ENCODE measurements at places on chromosomes 2 and 18.

GRCh38 chr2:239779584-239779983 is 245.6 kb downstream of the NDUFA10 start:
- DNase-seq: no peak

GRCh38 chr2:44598330-44599119 is 236.8 kb downstream of the CAMKMT start:
- DNase-seq: no peak

GRCh38 chr2:68800027-68800401 is 65.4 kb downstream of the ARHGAP25 start:
- no peak for DNase-seq

- no peak for DNase-seq
Observed at GRCh38 chr18:9852266-9853081, 33.3 kb upstream of the TXNDC2 start.

DNA sequence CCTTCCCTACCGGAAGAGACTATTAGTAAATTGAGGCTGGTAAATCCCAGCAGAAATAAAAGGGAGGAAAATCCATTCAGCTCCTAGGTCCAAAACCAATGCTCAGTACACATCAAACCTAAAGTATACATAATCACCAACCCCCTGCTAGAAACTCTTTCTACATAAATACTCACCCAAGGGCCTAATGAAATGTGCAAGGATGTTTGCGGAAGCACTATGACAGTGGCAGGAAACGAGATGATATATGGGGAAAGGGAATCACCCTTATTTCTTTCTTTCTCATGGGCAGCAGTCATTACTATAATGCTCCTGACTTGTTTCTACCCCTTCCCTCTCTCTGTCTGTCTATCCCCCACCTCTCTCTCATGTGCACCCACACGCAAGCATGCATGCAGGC is 1.3 kb upstream of the SCTR start:
- no peak for DNase-seq

DNA sequence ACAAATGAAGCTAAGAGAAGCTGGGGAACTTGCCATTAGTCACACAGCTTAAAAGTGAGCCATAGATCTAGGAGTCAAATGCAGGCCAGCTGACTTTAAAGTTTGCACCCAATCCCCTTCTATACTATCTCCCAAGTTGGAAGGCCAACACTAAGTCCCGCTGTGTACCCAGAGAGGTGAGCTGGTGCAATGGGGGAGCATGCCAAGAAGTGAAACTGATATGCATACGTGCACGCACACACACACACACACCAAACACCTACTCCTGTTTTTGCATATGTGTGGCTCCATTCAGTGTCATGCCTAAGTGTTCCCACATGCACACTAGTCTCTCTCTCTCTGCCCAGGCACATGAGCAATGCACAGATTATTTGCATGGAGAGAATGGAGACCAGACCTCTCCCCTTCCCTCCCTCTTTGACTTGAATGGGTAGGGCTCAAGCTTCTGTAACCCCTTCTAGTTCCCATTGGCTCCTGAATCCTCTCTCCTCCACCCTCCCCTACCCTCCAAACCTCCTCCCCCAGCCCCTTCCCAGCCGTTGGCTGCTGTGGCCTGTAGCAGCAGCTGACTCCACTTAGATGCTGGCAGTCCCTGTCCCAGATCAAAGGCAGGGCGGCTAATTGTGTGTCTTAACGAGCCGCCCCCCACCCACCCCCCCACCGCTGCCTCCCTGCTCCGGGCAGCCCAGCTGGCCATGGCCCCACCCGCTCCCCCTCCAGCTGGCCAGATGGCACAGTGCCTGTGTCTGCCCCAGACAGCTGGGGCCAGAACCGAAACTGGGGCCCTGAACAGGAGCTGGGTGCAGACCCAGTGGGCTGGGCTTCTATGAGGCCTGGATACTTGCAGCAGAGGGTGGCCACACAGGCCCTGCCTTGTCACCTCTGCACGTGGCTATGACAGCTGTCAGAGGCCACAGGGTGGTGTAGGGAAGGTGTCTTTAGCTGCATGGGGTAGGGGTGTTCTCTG is 5.6 kb downstream of the WNT10A start:
- DNase-seq: no peak

DNA sequence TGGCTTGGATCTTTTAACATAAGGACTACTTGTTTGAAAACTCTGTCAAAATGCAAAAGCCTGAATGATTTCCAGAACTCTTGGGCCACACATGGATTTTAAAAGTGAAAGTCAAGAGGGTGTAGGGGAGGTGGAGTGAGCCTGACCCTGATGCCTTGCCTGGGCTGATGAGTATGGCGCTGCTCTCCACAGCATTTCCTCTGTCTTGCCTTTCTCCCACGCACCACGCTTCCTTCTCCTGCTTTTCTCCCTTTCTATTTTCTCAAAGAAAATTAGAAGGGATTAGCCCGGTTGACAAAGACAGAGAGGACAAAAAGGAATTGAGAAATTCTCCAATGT is 207.0 kb upstream of the CCDC68 start:
- no peak for DNase-seq

GRCh38 chr2:73868204-73868978 is 24.4 kb upstream of the ACTG2 start:
- DNase-seq: no peak

GRCh38 chr2:122864728-122865127 is 1109.3 kb downstream of the TSN start:
- no peak for DNase-seq

DNA sequence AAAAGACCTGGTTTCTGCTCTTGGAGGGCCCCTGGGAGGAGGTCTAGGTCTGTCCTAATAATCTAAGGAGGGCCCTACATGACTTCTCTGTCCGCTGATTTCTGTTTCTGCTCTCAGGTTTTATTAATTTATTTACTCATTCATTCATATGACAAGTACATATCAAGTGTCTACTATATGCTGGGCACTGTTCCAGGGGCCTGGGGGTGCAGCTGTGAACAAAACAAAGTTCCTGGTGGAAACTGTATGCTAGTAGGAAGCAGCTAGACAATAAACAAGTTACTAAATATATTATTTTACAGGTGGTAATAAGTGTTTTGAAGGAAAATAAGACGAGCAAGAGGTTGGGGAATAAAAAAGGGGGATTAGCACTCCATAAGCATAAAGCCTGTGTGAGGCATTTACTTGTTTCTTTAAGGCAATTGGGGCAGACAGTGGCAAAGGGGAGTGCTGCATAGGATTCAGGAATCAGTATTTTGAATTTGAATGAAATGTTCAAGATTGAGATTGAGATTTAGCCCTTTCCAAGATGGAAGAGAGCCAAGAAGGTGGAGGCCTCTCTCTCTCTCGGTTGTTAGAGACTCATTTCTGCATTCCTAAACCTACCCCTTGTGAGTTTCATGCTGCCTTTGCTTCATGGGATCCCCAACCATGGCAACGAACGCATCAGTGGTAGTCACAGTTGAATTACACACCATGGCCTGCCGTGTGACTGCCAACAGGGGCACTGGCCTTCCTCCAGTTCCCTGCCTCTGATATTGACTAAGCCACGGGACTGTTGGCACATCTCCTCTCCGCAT is 28.3 kb downstream of the DRC1 start:
- no peak for DNase-seq

DNA sequence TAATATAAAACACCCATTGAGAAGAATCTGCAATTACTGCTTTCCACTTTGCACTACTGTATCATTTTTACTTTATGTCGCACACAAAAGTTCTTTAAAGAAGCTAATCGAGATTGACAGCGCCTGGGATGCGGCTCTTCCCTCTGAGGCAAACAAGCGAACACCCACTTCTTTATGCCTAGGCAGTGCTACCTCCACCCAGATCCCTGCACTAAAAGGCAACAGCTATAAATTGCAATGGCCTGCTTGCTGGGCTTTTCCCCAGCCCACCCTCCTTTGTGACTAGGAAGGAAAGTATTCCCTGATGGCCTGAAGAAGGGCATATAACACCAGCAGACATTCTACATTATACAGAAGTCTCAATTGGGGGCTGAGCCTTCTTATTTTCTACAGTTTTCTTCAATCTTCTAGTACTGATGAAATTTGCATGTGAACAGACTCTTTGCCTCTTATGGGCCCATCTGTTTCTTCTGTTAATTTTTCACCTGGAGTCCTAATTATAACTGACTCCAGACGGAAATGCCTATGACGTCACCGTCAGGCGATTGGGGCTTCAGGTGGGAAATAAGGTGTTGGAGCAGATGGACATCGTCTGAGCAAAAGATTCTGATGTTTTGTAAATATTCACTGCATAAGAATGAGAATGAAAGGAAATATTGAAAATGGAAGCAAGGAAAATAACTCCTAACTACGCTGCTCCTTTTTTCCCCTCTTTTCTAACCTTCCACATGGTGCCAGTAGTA is 138.9 kb upstream of the DCC start:
- DNase-seq: no peak

DNA sequence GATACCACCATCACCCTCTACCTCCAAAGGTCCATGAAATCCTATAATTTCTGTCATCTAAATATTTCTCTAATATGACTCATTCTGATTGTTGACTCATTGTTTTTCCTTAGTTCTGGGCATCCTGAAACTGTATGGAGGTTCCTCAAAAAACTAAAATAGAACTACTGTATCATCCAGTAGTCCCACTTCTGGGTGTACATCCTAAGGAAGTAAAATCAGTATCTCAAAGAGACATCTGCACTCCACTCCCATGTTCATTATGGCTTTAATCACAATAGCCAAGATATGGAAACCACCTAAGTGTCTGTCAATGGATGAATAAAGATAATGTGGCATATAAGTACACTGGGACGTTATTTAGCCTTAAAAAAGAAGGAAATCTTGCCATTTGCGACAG is 125.8 kb upstream of the MYO3B start:
- DNase-seq: no peak

DNA sequence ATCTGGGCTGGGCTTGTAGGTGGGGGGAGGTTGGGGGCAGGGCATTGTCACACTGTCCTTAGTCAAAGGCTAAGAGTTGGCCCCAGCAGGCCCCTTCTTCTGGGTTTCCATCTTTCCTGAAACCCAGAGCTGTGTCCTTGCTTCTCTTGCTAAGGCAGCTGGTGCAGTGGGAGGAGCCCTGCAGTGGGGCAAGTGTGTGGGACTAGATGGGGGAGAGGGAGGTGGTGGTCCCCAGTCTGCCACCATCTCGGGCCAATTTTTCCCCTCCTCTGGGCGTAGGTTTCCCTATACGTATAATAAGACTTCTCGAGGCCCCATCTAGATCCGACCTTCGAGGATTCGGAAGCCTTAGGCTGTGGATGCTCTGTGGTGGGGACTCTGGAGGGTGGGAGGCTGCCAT is 3.5 kb downstream of the KCNF1 start:
- no peak for DNase-seq

DNA sequence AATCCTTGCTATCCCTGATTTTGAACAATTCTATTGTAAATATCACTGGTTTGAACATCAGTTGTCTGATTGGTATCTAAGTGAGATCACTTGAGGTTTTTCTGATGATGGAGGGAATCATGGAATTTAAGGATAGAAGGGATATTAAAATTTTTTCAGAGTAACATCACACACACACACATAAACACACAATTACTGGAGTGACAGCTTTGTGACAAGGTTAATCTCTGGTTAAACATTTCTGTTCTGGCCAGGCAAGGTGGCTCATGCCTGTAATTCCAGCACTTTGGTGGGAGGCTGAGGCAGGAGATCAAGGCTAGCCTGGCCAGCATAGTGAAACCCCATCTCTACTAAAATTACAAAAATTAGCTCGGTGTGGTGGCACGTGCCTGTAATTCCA is 85.3 kb downstream of the SOCS6 start:
- DNase-seq: no peak

DNA sequence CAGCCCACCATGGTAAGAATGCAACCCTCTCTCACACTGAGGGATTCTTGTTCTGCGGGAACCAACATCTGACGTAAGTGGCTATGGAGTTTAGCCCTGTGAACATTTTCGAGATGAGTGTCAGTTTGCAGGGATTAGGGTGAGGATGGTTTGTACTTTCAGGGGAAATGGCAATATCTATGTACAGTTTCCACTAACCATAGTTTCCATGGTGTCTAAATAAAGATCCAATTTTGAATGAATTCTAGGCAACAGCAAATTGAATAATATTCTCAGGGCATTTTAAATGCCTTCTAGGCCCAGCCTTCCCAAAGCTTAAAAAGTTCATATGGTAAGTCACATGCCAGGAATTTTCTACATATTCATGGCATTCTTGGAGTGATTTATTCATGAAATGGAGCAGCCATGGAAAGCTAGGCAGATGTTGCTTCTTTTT is 105.4 kb upstream of the MMADHC start:
- no peak for DNase-seq

DNA sequence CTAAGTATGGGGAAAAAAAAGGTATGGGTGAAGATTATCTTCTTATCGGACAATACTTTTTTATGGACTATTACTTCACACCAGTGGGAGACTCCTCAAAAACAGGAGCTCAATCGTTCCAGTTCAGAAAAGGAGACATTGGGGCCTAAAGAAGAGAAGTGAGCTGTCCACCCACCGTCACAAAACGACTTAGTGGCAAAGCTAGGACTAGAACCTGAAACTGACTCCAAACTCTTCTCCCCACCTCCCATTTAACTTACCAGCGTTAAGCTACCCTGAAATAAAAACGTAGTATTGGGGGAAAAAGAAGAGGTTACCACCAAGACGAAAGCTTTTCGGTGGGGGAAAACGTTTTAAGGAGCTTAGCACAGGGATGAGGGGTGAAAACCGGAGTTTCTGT is 503 bp downstream of the GTF3C3 start:
- DNase-seq: no peak

DNA sequence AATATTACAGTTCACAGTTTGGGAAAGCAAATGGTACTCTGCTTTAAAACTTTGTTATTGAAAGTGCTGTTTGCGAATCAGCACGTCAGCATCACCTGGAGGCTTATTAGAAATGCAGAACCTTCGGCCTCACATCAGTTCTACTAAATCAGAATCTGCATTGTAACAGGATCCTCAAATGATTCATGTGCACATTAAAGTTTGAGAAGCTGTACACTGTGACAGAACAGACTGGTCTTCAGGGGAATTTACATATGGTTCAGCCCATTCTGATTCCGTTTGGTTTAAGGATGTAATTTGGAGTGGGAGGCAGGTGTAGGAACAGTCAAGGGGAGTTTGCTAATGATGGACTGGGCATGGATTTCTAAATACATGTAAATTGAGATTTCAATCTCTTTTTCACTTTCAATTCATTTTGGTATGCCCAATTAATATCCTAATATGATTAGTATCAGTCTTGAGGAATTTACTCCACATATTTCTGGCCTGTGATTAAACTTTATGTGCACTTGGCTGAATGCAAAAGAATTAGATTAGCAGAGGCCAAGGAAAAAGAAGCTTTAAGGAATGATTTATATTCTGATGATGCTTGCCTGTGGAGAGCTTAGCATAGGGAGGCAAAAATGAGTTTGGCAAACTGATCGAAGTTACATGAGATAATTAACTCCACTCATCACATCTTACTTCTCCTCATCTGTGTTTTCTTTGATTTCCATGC is 248.8 kb downstream of the XIRP2 start:
- DNase-seq: no peak

DNA sequence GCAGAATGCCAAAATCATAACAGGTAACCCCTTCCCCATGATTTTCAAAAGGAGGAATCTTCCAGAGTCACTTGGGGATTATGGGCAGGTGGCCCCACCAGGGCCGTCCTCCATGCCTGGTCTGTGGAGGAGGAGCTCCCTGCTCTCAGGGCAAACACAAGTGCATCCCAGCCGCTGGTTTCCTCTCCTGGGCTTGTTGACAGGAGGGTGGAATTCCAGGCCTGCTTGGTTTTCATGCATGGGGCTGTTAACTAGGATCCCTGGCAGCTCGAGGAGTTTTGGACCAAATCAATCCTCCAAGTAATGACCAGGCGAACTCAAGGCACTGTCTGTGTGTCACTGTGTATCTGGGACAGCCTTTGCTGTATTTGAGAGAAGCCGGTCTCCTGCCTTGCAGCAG is 45.3 kb downstream of the FOSL2 start:
- no peak for DNase-seq

GRCh38 chr2:23037596-23037995 is 347.4 kb upstream of the KLHL29 start:
- DNase-seq: no peak
